ENCODE measurements at places on chromosomes 2 and 18.

GRCh38 chr2:2027271-2027670, 283.0 kb upstream of the PXDN start:
- no peak for DNase-seq

DNA sequence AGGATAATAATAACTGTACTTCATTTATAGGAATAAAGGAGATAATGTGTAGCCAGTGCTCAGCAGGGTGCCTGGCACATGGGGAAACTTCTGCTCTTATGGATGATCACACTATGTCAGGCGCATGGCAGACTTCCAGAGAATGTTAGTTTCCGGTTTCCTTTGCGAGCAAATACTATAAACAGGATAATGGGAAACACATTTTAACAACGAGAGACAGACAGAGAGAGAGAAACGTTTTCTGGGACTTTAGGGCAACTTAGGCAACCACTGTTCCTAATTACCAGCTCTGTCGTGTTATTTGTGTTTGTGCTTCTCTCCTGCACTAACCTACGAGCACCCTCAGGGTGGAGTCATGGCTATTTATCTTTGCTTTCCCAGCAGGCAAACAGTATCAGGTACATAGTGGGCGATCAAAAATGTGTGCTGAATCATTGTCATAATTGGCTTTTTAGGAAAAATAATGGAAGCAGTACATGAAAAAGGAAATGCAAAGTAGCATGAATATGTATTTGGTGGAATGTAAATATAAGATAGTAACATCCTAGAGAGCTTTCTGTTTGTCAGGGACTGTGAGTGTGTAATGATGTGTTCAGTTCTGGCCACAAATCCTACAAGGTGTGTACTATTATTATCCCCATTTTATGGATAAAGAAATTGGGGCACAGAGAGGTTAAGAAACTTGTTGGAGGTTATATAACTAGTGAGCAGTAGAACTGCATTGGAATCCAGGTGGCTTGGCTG, 36.8 kb upstream of the IGFBP2 start:
- DNase-seq, result no peak

DNA sequence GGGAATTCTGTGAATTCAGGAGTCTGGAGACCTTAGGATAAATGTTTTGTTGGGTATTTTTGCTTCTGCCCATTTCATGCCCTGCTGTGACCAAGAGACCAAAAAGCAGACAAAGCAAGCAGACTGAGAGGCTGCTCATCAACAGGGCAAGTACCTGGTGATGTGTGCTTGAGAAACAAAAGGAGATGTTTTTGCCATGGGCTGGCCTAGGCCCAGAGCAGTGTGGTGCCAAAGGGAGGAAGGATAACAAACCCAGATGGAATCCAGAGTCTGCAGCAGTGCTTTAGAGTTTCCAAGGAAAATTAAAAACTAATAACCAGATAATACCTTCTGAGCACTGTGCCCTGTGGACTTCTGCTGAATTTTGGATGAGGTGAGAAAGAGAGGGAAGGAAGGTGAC, 538.4 kb downstream of the STK39 start:
- no peak for DNase-seq

GRCh38 chr18:35507623-35508022, 9.9 kb upstream of the INO80C start:
- no peak for DNase-seq

GRCh38 chr2:173021939-173022371, 53.7 kb upstream of the MAP3K20 start:
- no peak for DNase-seq

GRCh38 chr2:141062031-141062430, 1068.8 kb downstream of the LRP1B start:
- no peak for DNase-seq

DNA sequence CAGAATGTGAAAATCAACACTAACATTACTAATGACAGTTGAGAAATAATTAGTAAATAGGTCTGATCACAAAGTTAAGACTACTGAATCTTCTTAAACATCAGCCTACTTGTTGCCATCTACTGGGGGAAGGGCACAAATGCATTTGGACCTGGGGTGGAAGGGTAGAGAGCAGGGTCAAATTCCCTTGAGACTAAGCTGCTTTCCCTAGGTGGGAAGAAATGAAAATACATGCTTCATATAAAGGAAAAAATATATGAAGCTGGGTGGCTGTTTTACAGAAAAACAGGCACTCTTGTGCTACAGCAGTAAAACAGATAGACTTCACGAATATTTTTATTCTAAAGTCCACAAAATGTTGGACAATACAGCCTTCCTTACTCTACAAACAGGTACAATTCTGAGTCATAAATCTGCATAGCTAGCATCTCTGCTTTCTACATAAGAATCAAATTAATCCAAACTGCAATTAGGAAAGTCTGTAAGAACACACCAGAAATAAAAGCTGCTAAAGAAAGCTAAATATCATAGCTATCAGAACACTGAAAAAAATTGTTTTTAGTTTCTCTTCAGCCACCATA, 10.9 kb downstream of the TRIP12 start:
- no peak for DNase-seq

DNA sequence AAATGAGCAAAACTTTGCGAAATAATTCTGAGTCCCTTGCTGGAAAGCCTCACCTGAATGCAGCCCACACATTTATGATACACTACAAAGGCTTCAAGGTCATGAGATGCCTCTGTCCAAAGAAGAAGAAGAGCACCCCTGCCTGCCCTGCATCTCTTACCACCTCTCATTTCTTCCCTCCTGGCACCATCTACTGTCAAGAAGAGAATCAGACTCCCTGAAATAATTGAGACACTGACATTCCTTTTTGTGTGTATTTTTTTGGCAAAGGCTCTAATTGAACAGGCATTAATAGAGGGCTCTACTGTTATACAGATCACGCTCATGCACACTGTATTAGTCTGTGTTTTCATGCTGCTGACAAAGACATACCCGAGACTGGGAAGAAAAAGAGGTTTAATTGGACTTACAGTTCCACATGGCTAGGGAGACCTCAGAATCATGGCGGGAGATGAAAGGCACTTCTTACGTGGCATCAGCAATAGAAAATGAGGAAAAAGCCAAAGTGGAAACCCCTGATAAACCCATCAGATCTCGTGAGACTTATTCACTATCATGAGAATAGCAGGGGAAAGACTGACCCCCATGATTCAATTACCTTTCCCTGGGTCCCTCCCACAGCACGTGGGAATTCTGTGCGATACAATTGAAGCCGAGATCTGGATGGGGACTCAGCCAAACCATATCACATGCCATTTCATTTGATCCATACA, 176.3 kb downstream of the ALPK2 start:
- no peak for DNase-seq

DNA sequence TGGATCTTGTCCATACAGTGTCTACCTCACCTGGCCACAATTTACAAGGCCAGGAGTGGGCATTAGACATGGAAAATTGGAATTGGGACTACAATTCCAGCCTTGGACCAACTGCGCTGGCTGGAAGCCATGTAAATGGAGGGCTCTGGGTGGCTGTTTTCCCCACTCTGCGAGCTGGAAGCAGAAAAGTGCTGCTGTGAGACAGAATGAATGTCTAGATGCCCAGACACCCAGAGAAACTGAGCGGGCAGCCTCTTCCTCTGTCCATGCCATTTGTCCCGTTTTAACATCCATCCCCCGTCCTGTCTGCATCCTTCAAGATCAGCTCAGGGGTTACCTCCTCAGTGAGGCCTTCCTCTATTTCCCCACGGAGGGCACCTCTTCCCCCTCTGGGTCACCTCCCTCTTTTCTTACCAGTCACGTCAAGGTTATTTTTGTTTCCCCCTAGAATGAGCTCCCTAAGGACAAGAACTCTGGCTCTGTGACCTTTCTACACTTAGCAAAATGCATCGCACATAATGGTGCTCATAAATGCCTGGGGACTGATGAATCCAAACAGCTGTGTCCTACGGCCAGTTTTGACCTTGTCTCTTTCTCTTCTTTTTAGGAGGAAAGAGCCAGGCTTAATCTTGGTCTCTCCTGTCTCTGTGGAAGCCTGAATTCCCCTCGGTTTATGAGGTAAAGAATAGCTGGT, 41.2 kb downstream of the MCFD2 start:
- no peak for DNase-seq

DNA sequence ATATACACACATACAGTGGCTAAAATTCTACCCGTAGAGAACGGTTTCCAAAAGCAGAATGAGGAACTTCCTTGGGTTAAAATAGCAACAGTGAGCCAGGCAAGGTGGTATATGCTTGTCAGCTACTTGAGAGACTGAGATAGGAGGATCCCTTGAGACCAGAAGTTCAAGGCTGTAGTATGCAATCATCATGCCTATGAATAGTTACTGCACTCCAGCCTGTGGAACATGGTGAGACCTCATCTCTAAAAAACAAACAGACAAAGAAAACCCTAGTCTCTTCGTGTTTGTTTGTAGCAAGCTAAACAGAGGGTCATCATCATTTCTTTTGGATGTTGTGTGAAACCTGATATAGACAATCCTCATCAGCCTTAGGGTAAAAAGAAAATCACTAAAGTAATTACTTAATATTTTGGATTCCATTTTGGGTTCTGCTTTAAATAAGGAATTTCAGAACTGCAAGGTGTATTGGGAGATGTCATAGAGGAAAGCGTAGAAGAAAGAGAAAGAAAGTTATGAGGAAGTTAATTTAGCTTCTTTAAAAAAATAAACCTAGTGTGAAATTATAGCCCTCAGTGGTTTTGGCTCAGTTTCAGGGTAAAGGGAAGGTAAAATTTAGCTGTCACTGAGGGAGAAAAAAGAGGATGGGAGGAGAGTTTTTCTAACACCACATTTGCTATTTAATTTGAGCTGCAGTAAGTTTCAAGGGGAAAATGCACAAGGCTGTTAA, 46.5 kb downstream of the PLEK start:
- no peak for DNase-seq

DNA sequence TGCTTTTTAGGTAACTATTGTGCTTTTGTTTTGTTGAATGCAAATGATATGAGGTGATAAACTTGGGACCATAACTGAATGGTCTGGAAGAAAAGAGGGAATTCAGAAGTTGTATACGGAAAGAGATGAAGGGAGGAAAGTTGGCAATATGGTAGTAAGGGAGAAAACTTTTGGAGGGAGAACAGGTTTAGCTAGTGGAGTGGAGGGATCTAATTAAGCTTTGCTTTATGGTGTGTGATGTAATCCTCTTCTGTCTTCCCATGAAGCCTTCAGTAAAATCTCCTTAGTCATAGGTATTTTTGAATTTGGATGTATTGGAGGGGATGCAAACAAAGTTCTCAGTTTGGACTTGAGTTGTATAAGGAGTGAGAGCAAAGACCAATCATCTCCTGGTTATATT, 20.2 kb upstream of the RAB10 start:
- DNase-seq, result no peak

DNA sequence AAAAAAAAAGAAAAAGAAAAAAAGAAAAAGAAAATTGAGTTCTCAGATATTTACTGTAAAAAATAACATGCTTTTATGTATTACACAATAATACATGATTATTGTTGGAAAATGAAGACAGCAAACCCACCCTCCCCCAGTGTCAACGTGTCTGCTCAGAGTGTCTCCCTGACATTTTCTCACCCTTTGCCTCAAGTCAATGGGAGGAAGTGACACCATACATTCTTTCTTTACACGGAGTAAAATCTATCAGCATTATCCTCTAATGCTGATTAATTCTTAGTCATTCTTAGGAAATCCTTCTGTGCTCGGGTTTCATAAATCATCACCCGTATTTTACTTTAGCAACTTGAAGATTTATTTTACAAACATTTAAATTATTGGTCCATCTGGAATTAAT, 32.0 kb downstream of the CTAGE1 start:
- no peak for DNase-seq

- DNase-seq, result no peak
Measured at GRCh38 chr18:51235009-51235789, 37.7 kb upstream of the MEX3C start.

DNA sequence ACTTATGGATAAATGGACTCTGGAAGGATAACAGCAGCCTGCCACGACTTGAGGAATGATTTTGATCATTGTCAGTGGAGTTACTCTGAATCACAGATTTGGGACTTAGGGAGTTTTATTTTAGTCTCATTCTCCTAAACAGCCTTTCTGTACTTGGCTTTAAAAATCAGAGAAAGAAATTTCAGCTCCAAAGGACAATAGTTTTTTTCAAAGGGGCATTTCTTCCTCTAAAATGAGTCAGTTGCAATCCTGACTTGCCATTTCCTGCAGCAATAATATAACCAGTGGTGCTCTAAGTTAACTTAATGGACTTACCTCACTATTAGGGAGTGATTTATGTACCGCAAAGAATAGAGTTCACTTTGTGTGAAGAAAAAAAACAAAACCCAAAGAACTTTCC, 35.1 kb upstream of the MTX2 start:
- no peak for DNase-seq

GRCh38 chr2:6342273-6342920, 523.3 kb downstream of the CMPK2 start:
- no peak for DNase-seq
